ENCODE measurements at places on chromosomes 12 and 14.

GRCh38 chr12:57260366-57260765, 9.4 kb upstream of the STAC3 start:
- DNase-seq, result no peak

GRCh38 chr12:26746121-26746714, 86.8 kb downstream of the ITPR2 start:
- no peak for DNase-seq

DNA sequence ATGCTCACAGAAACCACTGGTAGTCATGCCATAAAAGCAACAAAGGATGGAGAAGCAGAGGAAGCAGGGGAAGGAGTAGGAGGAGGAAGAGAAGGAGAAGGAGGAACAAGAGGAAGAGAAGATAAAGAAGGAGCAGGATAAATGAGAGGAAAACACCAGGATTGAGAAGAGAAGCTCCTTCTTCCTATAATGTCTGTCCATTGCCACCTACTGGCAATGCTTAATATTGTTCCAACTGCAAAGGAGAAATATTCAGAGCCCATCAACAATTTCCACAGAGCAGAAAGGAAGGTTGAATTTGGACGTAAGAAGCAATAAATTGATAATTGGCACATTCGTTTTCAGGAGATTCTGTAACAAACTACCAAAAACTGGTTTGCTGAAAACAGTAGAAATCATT, 898.4 kb downstream of the SLC16A7 start:
- DNase-seq, result no peak

DNA sequence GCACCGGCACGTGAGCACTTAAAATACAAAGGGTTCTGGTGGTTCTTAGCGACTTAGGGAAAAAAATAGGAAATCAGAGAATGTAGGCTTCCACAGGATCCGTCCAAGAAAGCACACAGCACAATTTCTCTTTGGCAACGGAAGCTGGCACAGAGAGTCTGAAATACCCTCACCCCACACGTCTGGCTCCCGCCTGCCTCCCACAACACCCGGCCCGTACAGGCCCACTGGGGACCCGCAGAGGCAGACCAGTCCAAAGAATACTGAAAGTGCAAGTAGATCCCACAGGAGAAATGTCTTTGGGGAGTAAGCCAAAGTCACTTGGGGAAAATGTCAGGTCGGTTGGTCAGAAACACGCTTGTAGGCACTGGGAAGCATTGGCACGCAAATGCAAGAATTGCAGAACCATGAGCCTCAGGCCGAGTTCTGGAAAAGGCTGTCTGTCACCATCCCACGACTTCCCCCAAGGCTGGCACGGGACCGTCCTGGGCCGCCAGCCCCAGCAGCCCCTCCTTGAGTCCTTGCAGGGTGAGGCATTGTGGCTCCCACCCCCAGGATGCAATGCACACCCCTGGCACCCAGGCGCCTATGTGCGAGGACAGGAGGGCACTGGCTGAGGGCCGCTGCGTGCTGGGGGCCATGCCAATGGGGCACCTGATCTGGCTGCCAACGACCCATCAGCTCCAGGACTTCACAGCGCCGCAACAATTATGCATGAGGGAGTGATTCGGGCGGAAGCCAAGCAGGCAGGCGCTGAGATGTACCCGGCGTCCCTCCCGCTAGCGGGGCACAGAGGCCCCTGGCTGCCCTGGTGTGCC, 29.7 kb downstream of the CHGA start:
- no peak for DNase-seq

- DNase-seq, result no peak
These were observed 161.2 kb downstream of the NTF3 start for GRCh38 chr12:5593086-5593485.

DNA sequence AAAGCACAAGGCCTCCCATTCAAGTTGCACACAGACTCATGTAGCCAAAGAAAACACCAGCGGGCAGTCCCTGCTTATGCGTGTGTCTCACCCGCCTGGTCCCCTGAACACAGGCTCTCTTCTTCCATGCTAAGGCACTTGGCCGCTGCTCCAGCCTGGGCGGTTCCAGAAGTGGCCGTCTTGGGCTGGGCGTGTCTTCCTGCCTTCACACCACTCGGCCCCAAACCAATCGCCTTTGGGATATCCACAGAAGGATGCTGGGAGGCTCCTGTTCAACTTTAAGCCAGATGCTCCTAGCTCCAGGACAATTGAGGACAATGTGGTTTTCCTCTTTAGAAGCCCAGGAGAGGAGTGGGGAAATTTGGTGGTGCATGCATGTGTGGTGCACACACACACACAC, 2.2 kb downstream of the SCARB1 start:
- DNase-seq, result no peak

DNA sequence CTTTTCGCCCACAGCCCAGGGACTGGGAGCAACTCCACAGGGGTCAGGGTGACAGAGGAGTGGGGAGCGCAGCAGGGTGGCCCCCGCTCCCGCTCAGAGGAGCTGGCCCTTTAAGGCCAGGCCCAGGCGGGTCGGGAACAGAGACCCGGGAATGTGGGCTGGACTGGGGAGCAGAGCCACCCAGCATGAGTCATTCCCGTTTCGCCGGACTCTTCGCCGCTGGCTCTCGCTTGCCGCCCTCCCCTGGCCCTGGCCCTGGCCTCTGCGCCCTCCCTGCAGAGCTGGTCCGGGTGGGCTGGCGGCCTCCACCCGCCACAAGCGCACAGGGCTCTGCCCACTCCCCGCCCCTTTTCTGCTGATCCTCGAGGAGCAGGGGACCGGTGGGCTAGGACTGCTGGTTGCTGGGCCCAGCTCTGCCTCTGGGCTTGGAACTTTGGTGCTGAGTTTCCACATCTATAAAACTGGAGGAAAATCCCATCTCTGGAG, 92.8 kb downstream of the NINJ2 start:
- DNase-seq, result no peak

- DNase-seq, result peak; percentile 76
These were observed 201.9 kb upstream of the FOXN3 start for GRCh38 chr14:89618811-89619551.

- DNase-seq, result peak; percentile 47
These were observed 4.7 kb downstream of the CLEC2D start for GRCh38 chr12:9674226-9674590.

GRCh38 chr14:54192610-54193009, 204.2 kb upstream of the CDKN3 start:
- DNase-seq, result no peak

GRCh38 chr12:71865166-71865713, 25.7 kb downstream of the TBC1D15 start:
- no peak for DNase-seq

DNA sequence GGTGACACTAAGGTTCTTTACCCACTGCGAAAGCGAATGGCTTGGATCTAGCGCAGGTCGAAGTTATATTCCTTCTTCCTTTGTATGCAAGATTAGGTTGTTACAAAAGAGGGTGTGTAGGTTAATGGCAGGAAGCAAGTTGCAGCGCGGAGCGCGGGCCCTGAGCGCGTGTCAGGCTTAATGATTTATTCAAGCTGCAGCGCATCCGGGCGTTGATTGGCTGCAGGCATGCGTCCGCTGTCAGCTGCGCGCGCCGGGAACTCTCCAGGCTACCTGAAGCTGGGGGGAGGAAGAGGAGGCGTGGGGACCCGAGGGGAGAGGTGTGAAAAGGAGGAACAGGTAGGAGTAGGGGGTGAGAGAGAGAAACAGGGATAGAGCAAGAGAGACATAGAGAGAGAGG, 7.4 kb downstream of the ASCL1 start:
- peak; percentile 33 for DNase-seq

DNA sequence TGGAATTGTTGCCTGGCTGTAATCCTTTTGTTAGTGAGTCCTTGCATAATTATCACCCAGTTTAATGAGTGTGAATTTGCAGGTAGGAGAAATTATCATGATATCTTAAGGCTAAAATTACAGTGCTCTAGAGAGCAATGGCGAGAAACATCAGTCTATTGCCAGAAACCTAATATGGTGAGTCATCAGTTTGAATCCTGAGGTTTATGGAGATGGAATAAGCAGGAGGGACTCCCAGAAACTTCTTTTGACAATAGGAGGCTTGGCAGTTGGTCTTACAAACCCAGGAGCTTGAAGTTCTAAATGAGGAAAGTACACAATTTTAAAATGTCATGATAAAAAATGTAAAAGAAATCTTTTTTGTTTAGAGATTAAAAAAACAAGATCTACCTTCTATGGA, 31.5 kb upstream of the CRADD start:
- no peak for DNase-seq

DNA sequence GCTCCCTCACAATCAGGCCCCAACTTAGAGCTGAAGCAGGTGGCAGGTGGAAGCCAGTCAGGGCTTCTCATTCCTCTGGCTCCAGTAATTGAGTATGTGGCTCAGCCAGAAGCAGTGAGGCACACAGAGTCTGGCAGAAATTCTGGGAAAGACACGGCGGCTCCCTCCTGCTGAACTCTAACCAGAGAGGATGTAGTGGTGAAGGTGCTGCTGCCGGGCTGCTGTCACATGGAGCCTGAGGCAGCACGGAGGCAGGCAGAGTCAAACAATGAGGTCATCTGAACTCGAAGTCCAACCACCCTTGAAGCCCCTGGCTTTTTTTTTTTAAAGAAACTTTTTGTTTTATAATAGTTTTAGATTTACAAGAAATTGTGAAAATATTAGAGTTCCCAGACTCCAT, 33.4 kb upstream of the SMOC1 start:
- DNase-seq, result no peak

DNA sequence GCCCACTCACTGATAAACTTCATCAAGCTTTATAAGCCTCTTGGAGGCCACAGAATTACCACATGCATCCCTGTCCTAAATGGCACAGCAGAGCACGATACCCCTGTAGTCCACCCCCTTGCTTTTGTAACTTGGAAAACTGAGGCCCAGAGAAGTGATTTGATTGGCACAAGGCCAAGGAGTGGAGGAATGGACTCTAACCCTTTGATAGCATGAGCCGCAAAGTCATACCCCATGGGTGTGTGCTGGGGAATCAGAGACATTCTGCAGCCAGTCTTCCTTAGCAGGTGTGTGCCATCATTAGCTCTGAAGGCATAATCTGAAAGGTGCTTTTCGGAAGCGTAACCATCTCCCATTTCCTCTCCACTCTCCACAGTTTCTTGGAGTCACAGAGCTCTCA, 28.5 kb upstream of the PWP1 start:
- no peak for DNase-seq

- DNase-seq, result no peak
These were observed 8.9 kb downstream of the BICD1 start for GRCh38 chr12:32115404-32116104.

DNA sequence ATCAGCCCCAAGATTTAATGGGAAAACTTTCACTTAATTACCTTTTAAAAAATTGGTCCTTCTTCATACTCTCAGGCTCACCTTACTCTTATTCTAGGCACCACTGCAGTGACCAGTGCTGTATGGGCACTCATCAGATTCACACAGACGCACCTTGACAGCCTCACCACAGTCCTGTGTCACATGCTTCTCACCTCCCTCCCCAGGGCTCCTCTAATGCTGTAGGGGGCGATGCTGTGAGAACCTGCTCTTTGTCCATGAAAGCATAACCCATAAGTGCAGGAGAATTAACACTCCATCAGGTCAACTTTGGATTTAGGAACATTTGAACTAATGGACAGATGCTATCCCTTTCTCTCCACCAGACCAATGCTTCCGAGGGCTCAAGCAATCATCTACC, 13.9 kb upstream of the PPP4R3A start:
- no peak for DNase-seq

GRCh38 chr12:9761419-9761781, 699 bp upstream of the CD69 start:
- DNase-seq, result no peak

DNA sequence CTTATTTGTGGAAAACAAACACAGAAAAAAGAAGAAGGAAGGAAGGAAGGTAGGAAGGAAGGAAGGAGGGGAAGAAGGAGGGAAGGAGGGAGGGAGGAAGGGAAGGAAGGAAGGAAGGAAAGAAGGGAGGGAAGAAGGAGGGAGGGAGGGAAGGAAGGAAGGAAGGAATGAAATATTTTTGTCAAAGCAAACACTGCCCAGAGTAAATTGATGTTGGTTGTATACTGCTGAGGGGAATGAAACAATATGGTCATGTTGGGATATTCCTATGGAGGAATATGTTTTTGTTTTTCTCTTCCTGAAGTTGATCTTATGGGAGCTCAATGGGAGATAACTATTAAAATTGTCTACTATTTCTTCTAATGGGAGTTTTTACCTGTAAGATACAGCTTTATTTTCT, 717.5 kb upstream of the LRFN5 start:
- DNase-seq, result no peak

GRCh38 chr12:56221232-56221756, 428 bp downstream of the RNF41 start:
- no peak for DNase-seq

GRCh38 chr12:110853836-110854235, 7.0 kb downstream of the CCDC63 start:
- DNase-seq, result no peak

DNA sequence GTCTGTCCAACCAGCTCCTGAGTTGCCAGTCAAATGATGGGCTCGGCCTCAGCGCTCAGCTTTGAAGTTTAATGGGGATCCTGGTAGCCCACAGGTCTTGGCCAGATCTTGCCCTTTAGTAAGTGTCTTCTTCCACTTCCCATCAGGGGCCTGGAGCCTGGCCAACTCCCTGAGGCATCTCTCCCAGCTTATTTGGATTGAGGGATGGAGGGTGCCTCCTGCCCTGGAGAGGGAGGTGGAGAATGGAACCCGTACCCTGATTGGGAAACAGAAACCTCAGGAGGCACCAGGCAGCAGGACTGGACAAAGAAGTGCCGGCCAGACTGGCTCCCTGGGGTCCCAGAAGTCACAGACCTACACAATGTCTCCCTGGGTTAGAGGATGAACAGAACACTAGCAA, 40.5 kb upstream of the LTBP2 start:
- no peak for DNase-seq

DNA sequence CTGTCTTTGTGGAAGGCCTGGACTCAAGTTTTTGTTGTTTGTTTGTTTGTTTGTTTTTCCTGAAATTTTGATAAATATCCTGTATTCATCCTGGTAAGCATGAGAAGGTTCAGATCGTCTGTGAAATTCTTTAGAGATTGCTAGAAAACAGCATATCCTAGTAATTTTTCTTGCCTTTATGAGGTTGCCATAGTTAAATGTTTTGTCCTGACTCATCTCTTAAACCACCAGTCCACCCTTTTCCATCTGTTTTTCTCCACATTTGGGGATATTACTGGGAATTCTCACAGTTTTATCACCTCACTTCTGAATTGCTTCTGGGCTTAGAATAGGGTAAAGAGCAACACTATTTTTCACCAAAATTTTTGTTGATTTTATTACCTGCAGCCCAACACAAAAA, 248.3 kb downstream of the FBXL14 start:
- DNase-seq, result no peak

DNA sequence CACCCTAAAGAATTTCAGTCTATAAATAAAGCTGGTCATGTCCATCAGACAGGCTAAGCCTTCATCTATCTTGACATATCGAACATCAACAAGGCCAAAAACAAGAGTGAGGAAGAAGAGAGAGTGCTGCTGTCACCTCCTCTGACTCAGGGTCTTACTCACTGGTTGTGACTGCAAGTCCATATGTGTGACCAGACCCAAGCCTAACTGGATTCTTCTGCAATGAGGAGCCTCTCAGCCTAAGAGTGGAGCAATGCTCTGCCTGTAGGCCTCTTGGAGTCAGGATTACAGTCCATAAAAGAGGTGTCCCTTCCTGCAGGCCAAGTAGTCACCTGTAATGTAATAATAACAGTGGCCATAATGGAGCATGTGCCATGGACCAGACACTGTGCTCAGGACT, 121.2 kb upstream of the SLC35F4 start:
- DNase-seq, result no peak

- DNase-seq, result peak; percentile 57
These were observed 73.7 kb downstream of the BBS10 start for GRCh38 chr12:76274420-76275083.
